ENCODE measurements at places on chromosomes 5 and 9.

- no peak for DNase-seq
Measured at GRCh38 chr5:159874263-159874662, 42.0 kb upstream of the ADRA1B start.

DNA sequence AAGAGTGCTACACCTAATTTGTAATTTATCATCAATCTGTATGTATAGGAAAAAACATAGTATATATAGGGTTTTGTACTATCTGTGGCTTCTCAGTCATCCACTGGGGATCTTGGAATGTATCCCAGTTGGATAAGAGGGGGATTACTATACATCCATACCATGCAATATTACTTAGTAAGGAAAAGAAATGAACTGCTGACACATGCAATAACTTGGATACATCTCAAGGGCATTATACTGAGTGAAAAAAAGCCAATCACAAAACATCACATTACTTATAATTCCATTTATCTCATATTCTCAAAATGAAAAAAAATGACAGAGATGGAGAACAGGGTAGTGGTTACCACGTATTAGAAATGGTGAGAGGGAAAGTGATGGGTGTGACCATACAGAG is 108.3 kb upstream of the RGS7BP start:
- DNase-seq, result no peak

DNA sequence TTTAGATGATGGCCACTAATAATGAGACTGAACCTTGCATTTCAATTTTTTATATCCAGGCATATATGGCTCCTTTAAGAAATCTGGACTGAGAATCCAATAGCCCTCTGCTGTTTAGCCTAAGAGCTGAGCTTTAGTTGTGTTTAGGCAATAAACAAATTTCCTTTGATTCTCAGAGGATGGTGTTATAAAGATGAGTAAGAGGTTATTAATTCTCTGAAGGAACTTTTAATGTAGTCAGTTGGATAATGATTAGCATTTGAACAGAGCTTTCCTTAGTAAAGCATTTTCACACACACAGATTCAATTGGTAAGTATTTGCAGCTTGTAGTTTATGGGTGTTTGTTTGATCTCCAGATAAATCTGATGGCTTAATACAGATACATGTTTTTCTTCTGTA is 149.6 kb downstream of the PRR16 start:
- no peak for DNase-seq

DNA sequence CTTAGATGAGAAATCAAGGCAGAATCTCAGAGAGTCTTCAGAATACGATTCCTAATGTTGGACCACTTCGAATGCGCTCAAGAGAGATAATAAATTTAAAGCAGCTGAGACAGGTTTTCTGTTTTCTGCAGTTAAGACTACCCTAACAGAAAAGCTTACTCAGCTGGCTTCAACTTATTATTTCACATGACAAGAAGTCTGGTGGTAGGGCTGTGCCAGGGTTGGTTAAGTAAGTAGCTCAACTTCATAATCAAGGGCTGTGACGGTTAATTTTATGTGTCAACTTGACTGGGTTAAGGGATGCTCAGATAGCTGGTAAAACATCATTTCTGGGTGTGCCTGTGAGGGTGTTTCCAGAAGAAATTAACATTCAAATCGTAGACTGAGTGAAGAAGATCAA is 3.8 kb downstream of the GPR150 start:
- no peak for DNase-seq

GRCh38 chr9:127300886-127301447 is 36.4 kb downstream of the GARNL3 start:
- DNase-seq, result no peak

DNA sequence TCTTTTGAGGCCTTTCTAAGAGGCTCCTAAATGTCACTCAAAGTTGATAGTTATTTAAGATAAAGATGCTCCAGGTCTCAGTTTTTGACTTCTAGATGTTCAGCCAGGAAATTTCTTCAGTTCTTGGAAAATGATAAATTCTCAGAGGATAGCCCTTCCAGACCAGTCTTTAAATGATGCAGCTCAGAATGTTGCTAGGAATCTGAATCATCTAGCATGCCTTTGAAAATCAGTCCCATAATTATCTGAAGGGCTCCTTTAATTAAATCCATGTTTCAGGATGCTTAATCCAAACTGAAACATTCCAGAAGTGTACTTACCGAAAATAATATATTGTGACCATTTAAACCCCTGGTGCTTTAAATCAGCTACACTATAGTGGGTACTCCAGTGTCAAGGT is 107.5 kb upstream of the FBN2 start:
- DNase-seq, result no peak

Data from suppressor macrophage treated with lipopolysaccharide for 4 hours (primary cell).